ENCODE measurements at places on chromosomes 3 and 15. TPM values are rescaled to one million over a fixed set of nuclear protein-coding genes. Genes with fewer than 3 reads are reported as not detected.

The CCDC13 gene
- total RNA-seq, result 0.38 TPM

The FOXB1 gene
- not detected for total RNA-seq

The DNAJA4 gene
- 5.3 TPM for total RNA-seq

The USP50 gene
- 0.09 TPM for total RNA-seq

The STARD5 gene
- 0.36 TPM for total RNA-seq

The PLIN1 gene
- total RNA-seq, result 0.09 TPM

The DMXL2 gene
- total RNA-seq, result 11.2 TPM

The NANOGP8 gene
- total RNA-seq, result not detected

The NLGN1 gene
- 32.2 TPM for total RNA-seq

The UNC13C gene
- total RNA-seq, result not detected

The CTXN2 gene
- total RNA-seq, result under 0.01 TPM

The SMCO1 gene
- total RNA-seq, result not detected

The TNFAIP8L3 gene
- total RNA-seq, result 29.9 TPM

The GOLGA8Q gene
- 0.18 TPM for total RNA-seq

The RAB43 gene
- total RNA-seq, result 20.5 TPM

The PLOD2 gene
- total RNA-seq, result 649 TPM

Measured in endothelial cell of coronary artery (primary cell).